ENCODE measurements at places on chromosomes 5 and 9.

DNA sequence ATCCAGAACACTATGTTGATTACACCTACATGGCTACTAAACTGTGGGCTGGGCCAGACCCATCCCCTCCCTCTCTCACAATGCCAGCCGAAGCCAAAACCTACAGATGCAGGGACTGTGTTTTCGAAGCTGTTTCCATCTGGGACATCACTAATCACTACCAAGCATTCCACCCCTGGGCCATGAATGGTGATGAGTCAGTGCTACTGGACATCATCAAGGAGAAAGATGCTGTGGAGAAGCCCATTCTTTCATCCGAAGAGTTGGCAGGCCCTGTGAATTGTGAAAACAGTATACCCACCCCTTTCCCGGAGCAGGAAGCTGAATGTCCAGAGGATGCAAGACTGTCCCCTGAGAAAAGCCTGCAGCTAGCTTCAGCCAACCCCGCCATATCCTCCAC, 65.0 kb downstream of the ZNF462 start:
- DNase-seq, result peak; percentile 79

GRCh38 chr9:109101810-109102209, 17.9 kb downstream of the TMEM245 start:
- peak; percentile 84 for DNase-seq

GRCh38 chr9:130240410-130241197, 25.0 kb upstream of the HMCN2 start:
- peak; percentile 77 for DNase-seq

- no peak for DNase-seq
Measured at GRCh38 chr5:1261643-1262042, 33.2 kb downstream of the TERT start.

- DNase-seq, result no peak
Measured at GRCh38 chr9:110332766-110333165, 4.9 kb downstream of the TXNDC8 start.

All from fibroblast of pulmonary artery (primary cell).